AG08395 (cell line): ENCODE measurements at places on chromosomes 6 and 20.
A peak's percentile ranks its signal among the peaks of the same experiment; 100 is the strongest.

GRCh38 chr6:147740326-147740725 lies 231.8 kb downstream of the SAMD5 start:
- DNase-seq = no peak

GRCh38 chr6:21870076-21870730 lies 276.7 kb downstream of the SOX4 start:
- DNase-seq = no peak

GRCh38 chr6:111737065-111737521 lies 131.4 kb upstream of the TRAF3IP2 start:
- peak; percentile 46 for DNase-seq

- DNase-seq = no peak
Measured at GRCh38 chr20:38924718-38925117, 1.5 kb upstream of the FAM83D start.

DNA sequence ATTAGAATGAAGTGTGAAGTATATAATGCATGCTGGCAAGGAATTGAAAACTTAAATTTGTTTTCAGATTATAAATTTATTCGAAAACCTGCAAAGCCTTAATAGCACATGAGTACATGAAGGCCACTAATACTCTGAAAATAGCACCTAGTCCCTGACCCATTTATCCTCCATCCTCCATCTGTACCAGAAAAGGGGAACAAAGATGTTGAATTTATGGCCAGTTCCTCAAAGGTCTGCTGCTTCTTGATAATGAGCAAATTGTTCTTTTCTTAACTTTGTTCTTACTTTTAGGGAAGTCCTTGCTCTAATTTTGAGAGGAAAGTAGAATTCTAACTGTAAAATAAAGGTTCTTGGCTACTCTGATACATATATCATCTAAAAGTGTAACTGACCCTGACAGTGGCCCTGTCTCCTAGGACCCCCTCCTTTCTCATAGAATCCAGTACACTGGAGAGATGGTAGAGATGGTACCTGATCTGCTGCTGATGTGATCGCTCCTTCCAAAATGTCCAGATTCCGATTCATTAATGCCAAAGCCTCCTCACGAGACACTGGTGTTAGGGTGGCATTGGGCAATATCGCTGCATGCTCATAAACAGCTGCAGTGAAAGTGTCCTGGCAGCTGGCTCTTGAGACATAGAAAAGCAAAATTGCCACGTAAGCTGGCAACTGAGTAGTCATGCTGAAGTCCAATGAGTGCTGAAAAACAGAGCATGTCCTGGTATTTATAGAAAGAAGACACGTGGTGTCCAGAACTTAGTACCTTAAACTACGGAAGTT lies at the start of gene VNN1:
Gene VNN1 (minus strand): TSS at position 704 of the 783 bp plus-strand sequence. CDS start 20 bp downstream, at position 684.
- peak; percentile 25 for DNase-seq

- peak; percentile 59 for DNase-seq
Measured at GRCh38 chr6:40950986-40951698, 87.9 kb downstream of the UNC5CL start.

GRCh38 chr20:62359043-62359490 lies 8.0 kb downstream of the LAMA5 start:
- no peak for DNase-seq
